SIG-M5 (cell line): ENCODE measurements at places on chromosomes 1 and 21.

- no peak for DNase-seq
Observed at GRCh38 chr1:17259233-17259873, 10.5 kb downstream of the PADI3 start.

DNA sequence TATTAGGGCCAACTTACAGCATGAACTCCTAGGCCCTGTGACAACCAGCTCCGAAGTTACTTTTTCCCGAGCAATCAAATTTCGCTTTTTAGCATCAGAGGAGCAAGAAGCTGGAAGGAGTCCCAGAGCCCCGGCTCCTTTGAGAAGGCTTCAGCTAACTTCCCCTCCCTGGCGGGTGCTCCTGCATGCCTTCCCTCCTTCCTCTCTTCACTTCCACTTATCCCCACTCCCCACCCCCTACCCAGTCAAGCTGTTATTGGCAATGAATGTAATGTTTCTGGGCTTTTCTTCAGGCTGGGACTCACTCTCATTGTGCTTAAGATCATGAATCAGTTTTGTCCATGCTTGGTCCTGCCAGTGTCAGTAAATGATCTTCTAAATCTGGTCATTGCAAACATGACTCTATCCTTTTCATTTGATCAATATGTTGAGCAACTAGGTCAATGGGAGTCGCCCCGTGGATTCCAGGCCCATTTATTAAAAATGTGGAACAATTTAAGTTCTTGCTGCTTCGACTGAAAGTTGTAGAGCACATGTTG, 94.5 kb upstream of the TSPAN2 start:
- DNase-seq: no peak

DNA sequence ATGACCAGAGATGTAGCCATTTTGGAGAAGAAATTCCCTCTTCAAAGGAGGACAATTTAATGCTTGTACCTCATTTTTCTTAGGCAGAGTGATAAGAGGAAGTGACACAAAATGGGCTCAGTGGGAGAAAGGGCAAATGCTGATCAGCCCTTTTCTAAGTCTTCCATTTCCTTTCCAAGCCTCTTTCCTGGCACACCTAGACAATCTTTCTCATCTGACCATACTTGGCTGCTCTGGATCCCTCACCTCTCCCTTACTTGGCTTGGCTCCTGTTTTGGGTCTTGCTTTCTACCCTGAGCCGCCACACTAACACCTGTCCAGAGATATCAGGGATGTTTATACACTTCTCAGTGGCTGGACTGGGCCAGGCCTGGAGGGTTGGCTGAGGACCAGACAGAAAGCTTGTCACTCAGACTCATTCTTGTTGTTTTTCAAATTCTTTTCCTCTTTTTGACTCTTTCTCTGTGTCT, 13.1 kb downstream of the TXNIP start:
- no peak for DNase-seq

- no peak for DNase-seq
Observed at GRCh38 chr1:10802944-10803715, 6.7 kb upstream of the CASZ1 start.

GRCh38 chr1:94230920-94231319, 6.5 kb downstream of the ARHGAP29 start:
- no peak for DNase-seq

- no peak for DNase-seq
Observed at GRCh38 chr21:15841856-15842564, 112.2 kb downstream of the USP25 start.

- no peak for DNase-seq
Observed at GRCh38 chr21:24302400-24302799, 1304.9 kb downstream of the MRPL39 start.

DNA sequence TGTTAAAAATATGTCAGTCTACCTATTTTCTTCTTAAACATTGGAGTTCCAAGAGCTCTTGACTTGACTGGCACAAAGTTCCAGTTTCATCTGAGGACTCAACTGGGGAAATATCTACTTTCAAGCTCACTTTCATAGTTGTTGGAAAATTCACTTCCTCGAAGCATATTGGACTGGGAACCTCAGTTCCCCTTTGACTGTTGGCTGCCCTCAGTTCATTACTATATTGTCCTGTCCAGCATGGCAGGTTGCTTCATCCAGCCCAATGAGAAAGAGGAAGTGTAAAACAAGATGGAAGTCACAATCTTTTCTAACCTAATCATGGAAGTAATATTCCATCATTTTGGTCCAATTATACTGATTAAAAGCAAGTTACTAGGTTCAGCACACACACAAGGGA, 54.3 kb downstream of the ZNF697 start:
- DNase-seq: no peak

GRCh38 chr21:38982096-38982495, 176.4 kb downstream of the ETS2 start:
- no peak for DNase-seq

DNA sequence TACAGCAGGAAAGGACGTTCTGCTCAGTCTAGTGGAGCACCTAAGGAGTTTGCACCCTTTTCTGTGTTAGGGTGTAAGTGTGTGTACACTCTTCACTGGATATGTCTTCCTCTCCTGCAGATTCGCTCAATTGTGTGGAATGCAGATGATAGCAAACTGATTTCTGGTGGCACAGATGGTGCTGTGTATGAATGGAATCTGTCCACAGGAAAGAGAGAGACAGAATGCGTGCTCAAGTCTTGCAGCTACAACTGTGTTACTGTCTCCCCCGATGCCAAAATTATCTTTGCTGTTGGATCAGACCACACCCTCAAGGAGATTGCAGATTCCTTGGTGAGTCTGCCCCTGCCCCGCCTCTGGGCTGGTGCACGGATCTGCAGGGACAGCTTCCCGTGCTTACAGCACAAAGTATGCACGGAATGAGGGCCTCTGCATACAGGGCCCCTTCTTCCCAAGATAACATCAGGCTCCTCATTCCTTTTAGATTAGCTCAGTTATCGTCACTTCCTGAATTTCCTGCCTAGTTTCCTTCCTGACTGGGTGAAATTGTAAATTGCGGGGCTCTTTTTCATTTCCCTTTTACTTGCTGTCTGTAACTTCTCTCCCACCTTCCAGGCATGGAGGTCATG, 34.6 kb downstream of the CFAP57 start:
- no peak for DNase-seq

DNA sequence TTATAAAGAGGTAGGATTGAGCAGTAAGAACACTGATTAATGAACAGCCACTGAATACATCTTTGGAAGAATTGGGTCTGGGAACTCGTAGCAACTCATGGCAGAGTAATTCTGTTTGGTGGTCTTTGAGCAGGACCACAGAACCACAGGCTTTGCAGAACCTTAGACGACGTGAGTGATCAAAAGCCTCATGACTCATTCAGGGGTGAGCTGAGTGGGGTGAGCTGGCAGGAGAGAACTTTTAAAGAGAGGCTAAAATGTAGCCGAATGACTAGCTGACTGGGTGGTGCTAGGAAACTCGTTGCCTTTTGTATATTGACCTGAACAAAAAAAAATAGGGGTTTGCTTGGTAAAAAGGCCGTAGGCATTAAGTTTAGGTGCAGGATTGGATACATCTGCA, 313.8 kb downstream of the TGFB2 start:
- no peak for DNase-seq

- DNase-seq: no peak
Observed at GRCh38 chr21:16117851-16118590, 388.2 kb downstream of the USP25 start.

DNA sequence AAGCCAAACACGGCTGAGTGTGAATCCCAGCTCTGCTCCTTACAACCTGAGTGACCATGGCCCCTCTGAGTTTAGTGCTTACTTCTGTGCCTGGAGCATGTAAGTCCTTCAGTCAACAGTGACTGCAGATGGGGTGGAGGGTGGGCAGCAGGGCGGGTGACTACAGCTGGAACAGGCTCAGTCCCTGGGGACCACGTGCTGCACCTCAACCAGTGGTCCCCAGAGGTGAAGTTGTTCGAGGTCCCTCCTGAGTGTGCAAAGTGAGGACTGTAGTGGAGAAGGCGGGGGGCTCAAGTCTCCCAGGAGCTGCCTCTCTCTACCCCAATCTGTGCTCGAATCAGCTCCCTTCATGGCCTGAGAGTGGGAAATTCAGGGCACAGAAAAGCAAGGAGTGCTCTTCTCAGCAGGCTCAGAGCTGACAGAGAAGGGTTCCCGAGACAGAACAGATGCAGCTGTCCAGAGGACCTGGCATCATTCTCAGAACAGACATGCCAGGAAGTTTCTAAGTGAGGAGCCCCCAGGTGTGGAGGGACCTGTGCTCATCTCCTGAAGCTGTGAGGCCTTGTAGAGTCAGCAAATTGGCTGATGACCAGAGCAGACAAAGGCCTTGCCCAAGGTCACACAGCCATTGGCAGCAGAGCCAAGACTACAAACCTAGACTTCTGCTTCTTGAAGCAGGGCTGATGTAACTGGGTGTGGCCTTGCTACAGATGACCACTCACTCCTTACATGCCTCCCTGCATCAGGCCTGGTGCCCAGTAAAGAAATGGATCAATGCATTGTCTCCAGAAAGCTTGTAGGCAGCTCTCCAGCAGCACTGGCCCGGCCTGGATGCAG, 61.7 kb upstream of the EDN2 start:
- DNase-seq: no peak

- DNase-seq: no peak
Observed at GRCh38 chr1:31669786-31670592, 25.3 kb upstream of the PEF1 start.

GRCh38 chr1:98668733-98669132, 7.2 kb downstream of the SNX7 start:
- DNase-seq: no peak

DNA sequence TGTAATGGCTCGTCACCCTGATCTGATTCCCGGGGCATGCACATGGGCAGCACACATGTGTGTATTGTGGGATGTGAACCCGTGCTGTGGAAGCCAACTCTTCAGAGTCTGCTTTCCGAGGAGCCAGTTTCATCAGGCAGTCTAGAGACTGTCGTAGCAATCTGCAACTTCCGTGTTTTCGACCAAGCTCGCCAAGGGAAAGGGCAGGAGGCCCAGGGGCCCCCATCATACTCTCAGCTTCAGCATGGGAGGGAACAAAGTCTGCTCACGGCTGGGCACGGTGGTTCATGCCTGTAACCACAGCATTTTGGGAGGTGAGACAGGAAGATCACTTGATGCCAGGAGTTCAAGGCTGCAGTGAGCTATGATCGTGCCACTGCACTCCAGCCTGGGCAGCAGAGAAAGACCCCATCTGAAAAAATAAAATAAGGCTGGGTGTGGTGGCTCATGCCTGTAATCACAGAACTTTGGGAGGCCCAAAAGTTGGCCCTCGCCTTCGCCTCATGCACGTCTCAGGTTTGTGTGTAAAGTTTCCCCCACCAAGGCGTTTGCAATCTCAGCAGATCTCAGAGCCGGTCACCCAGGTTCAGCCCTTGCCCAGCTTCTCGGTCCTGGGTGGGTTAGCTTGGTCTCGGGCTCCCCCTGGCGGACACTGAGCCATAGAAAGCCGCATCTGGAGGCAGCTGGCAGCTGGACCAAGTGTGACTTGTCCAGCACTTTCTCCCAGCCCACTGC, 48.5 kb upstream of the SLC25A33 start:
- DNase-seq: no peak
